ENCODE measurements at places on chromosomes 7 and 10.

DNA sequence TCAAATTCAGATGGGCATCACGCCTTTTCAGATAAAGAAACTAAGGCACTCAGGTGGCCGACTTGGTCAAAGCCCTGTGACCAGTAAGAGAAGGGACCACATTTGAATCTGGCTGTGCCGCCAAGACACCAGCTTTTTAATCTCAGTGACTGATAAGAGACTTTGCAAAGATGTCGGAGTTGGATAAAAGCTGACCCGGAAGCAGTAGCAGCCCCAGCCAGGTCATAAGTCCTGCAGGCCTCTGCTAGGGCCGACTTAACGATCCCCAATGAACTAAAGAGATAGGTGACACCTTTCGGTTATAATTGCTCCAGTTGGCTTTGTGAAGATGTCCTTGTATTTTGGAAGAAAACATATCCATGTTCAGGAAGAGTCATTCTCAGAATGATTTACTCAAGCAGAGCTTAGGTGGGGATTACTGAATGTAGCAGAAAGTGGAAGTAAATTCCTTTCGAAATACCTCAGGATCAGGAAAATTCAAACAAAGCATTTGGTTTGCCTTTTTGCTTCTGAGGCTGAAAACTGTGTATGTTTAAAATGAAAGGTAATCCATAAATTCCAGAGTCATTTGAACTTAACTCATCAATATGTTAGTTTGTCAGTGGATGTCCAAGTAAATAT, 164.2 kb upstream of the PITRM1 start:
- DNase-seq, result no peak

- no peak for DNase-seq
Measured at GRCh38 chr7:121005996-121006584, 17.6 kb downstream of the CPED1 start.

DNA sequence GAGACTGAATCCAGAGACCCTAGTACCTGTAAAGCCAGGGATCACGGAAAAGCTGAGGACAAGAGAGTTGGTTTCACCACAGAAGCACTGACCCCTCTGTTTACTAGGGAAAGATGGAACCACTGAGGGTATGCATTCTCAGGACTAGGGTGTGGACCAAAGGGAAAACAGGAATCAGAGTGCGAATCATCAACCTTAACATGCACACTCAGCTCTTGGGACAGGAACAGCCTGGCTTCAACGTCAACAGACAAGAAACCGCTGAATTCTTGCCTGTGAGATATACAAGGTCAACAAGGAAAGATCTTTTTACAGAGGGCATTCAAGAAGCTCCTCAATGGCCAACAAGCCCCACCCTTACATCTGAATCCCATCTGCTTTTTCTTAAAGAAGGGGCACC, 14.9 kb downstream of the TNRC18 start:
- no peak for DNase-seq

DNA sequence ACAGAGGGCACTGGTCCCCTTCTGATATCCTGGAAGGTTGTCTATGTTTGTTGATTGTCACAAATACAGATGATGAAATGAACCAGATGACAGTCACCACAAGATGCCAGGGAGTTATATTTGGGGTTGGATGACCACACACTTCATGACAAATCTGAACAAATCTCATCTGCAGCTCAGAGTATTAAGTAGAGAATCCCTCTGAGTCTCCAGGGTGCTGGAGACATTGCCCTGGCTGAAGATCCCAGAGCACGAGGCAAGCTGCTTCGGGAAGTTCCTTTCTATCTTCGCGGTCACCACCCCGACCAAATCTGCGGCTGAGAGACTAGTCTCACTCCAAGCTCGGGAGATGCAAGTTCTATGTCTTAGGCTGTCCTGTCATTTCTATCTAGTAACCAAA, 9.0 kb downstream of the DENND2A start:
- no peak for DNase-seq

- DNase-seq, result no peak
Measured at GRCh38 chr10:129689671-129690071, 222.6 kb downstream of the MGMT start.

DNA sequence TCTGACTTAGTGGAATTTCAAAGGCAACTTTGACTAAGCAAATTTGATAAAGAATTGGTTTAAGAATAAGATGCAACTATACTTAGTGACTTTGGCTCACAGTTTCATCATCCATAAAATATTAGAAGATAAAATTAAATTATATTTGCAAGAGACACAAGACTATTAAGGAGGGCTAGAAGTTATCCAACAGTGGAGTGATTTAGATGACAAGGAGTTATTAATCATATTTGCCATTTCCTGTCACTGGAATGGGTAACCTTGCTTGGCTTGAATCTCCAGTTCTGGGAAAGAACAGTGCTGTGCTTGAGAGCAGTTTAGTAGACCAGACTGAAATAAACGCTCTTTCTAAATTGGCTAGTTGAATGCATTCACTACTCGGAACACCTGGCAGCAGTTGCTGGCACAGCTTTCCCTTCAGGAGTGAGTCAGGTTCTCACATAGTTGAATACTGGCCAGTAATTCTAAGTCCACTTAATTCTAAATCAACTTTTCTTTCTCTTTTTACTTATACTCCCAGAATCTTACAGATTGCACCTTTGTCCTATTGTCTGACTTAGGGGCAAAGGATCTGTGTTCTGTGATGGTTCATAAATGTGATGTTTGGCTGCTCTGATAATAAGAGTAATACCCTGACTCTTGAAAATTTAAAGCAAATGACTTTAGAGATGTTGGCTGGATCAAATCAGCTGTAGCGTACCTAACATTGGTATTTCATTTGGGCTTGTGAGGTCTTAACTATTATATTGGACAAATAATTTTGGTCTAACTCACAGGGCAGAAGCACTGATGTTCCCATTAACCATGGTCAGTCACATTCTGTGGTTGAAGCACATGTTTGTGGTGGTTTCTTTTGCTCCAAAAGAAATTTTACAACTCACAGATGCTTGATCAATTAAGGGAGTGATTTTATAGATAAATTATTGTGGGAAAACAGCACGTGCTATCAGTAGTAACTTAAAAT, 16.6 kb downstream of the STMP1 start:
- DNase-seq, result no peak

DNA sequence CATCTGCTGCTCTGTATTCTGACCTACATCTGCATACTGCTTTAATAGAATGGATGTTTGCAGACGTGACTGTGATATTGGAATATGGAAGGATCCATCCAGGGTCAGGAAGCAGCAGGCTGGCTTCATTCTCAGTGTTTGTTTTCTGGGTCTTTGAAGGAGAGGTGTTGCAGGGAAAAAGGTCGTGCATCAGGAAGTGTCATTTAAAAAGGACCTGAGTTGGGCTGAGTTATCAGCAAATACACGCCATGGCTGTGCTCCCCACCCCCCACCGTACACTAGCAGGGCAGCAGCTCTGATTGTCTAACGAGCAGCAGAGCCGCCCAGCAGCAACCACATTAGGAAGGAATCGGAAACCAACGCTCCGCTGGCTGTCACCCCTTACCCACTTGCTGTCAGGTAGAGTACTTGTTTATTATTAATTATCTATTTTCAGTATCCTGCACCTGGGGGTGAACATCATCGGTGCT, 63.1 kb upstream of the STEAP1B start:
- no peak for DNase-seq

- no peak for DNase-seq
Measured at GRCh38 chr10:73211106-73211811, 35.8 kb downstream of the DNAJC9 start.

DNA sequence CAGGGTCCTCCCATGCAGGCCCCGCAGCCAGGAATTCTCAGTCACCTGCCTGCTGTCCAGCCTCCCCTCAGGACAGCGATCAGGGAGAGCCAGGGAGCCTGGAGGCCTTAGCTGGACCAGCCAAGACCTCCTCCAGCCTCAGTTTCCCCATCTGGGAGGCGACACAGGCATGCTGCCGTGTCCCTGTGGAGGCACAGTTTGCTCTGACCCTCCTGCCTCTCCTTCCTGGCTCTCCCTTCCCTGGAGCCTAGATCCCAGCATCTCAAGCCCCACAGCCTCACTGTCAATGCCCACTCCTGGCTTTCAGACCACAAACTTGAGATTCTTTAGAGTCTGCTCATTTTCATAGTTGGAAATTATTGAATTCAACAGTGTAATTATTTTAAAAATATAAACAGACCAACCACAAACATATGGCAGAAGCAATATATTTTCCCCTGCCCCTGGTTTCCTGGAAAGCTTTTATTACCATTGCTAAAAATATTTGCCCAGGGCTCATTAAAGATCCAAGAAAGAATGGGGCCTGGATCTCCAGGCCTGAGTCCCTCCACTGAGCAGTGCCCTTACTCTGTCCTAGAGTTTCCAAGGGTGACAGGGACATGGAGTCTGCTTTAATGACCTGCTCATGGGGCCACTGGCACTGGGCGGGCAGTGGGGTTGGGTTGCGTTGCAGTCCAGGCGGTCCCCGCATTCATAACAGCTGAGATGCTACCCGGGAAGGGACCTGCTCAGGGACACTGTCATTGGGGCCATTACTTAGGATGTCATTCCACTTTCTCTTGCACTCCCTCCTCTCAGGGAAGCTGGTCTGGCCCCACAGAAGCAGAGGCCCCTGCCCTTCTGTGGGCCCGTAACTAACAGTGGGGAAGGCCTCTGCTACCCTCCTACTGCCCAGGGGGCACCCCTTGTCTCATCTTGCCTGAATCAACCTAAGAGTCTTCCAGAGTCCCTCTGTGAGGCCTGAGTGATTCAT, 81.6 kb upstream of the CHST15 start:
- DNase-seq, result no peak

DNA sequence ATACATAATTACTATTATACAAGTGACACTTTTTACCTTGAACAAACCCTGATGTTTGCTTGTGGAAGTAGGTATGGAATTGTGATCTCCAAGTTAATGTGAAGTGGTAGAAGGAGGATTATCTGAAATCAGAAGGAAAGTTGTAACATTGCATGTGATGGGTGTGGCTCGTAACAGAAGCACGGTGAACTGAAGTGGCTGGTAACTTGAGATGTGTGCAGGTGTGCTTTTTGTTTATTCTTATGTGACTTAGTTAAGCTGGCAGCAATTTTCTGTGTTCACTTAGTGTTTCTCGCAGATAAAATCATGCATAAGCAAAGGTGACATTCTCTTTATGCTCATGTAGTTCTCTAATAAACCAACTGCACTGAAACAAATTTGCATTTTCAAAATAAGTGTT, 82.3 kb downstream of the ZEB1 start:
- DNase-seq, result no peak

DNA sequence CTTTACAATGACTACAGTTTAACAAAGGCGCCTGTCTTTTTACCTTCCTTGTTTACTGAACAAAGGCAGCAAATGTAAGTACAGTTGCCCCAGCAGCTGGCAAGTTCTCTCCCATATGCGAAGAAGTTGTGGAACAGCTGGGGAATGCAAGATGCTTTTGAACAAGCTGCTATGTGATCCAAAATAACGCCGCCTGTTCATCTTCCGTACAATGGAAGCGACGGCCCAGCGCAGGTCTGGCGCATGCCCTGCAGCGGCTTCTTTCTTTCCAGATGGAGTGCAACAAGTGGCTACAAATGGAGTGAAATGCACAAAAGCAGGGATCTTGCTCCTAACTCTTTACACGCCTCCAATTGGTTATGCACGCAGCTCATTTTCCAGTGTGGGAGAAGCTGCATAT, 97.0 kb upstream of the SVIL start:
- no peak for DNase-seq

DNA sequence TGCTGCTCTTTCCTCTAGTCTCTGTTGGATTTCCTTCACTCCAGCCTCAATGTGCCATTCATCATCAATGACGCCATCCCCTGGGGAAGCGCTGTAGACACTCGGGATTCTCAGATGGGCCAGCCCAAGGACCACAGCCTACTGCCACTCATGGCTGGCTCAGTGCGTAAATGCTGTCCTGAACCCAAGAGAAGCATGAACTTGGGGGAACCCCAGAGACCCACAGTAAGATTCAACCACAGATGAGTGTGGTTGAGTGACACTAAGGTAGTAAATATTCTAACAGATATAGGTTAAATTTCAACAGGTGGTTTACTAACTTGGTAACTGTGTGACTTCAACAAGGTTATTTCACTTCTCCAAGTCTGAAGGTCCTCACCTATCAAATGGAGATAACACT, 304.1 kb downstream of the GRM8 start:
- DNase-seq, result no peak

DNA sequence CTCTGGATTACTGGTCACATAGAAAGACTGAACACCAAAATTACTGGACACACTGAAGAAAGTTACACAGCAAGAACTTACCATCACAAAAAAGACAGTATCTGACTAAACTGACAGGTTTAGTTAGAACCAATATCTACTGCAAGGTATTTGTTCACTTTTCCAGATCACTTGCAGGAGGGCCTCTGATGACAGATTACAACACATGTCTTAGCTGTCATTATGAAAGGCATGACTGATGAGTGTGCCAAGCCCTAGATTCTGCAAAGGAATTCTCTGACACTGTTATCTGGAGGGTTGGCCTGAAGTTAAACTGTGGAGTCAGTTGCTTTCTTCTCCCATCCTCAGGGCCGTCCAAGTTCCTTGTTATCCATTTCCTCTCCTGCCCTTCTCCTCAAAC, 242.7 kb downstream of the KIF20B start:
- no peak for DNase-seq

DNA sequence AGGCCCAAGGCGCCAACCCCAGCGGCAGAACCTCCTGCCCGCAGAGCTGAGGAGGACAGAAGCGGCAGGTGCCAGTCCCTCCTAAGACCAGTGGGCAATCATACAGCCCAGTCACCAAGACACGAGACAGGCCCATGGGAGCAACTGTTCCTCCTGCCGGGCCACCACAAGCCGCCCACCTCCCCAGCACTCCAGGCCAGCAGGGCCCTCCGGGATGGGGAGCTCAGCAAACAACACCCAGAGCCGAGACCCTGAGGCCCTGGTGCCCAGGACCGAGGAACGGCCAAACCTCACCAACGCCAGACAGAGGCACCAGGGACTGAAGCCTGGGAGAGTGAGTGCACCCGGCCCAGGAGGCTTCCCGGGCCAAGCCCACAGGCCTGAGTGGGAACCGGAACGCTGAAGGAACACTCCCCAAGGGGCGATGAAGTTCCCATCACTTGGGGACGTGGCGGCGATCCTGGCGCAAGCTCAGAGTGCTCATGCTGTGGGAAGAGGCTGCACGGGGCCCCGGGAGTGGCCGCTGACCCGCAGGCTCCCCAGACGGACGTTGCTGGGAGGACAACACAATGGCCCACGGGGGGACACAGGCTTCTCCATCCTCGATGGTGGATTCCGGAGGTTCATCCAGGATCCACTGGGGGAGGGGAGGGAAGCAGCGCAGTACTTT, 35.1 kb downstream of the GPER1 start:
- no peak for DNase-seq

GRCh38 chr10:123888751-123889150, 2.9 kb downstream of the CPXM2 start:
- DNase-seq, result no peak

- DNase-seq, result no peak
Measured at GRCh38 chr7:2754086-2754485, 66.1 kb downstream of the AMZ1 start.

- DNase-seq, result no peak
Measured at GRCh38 chr10:7846591-7846990, 28.3 kb downstream of the TAF3 start.

DNA sequence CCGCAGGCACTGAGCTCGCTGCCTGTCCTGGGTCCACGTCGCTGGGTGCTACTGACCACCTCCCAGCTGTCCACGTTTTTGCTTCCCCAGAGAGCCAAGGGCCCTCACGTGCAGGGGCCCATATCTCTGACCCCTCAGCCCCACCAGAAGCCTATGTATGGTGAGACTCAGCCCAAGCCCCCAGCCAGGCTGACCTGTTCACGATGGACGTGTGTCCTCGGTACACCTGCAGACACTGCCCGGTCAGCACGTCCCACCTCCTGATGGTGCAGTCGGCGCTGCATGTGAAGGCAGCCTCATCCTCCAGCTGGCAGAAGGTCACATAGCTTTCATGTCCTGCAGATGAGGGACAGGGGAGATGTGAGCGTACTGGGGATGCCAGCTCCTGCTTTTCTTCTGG, 9.9 kb downstream of the WDR86 start:
- DNase-seq, result no peak
